ENCODE measurements at places on chromosomes 12 and 14.

DNA sequence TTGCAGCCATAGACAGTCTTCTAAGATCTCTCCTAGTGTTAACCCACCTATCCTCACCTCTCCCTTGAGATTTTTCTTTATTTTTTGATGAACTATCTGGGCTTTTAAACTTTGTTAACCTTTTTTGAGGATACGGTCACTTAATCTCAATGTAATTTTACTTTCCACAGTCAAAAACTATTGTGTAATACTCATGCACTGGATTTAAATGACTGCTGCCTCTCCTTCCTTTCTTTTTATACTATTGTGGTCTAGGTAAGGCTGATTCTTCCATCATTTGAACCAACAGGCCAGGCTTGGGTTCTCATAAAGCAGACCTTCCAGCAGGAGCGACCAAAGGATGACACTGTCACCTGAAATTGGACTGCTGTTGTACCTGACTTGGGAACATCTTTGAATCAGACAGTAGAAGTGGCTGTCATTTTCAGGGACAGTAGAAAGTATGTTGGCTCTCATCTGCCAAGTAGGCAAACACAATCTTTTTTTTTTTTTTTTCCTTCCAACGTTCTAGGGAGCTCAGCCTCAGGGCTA lies 689 bp upstream of the PDE3A start:
- no peak for DNase-seq

GRCh38 chr12:47111392-47111778 lies 31.6 kb upstream of the AMIGO2 start:
- DNase-seq: no peak

GRCh38 chr12:120822832-120823503 lies 81.2 kb downstream of the SPPL3 start:
- DNase-seq: no peak

- DNase-seq: no peak
Observed at GRCh38 chr12:42978708-42979107, 389.2 kb upstream of the PRICKLE1 start.

GRCh38 chr14:31971612-31972011 lies 105.5 kb upstream of the ARHGAP5 start:
- DNase-seq: no peak

DNA sequence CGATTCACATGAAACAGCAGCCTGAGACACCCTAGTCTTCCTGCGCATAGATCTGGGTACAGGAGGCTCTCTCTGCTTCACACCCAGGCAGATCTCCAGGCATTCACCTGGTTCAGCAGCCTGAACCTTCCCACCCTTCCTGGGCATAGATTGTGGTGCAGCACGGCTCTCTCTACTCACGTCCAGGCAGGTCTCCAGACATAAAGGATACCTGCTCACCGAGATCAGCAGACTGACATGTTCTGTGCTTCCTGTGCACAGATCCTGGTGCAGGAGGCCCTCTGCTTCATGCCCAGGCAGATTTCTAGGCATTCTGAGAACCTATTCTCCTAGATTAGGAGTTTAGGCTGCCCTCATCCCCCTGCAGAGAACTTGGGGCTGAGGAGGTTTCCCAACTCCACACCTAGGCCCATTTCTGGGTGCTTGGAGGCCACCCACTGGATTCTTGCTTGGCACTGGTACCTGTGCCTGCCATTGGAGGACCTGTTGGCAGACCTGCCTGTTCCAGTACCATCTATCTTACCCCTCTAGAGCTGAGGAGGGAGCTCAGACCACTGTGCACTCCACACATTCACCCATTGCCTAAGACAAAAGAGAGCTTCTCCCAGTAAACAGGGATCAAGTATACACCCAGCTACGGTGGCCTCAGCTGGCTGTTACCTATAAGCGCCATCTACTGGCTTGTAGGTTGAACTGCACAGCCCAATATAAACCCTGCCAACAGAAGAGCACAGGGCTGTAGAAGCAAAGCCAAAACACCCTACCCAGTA lies 28.0 kb upstream of the GARIN6 start:
- DNase-seq: no peak

GRCh38 chr14:32525591-32525990 lies 196.5 kb downstream of the AKAP6 start:
- no peak for DNase-seq

- DNase-seq: no peak
Observed at GRCh38 chr14:81400852-81401251, 728 bp upstream of the STON2 start.

GRCh38 chr12:104596134-104596799 lies 139.5 kb downstream of the CHST11 start:
- DNase-seq: no peak

DNA sequence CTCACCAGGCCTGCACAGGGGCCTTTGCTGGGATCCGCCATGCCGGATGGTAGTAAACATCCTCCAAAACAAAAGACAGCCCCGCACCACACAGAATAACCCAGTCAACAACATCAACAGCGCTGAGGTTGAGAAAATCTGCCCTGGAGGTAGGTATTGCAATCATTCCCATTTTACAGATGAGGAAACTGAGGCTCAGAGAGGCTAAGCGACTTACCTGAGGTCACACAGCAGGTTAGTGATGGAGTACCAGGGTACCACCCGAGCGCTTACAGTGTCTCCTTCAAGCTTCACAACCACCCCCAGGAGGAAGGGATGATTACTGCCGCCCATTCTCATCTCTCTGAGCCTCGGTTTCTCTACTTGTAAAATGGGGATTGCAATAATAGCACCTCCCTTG lies 14.9 kb downstream of the TRPV4 start:
- no peak for DNase-seq

DNA sequence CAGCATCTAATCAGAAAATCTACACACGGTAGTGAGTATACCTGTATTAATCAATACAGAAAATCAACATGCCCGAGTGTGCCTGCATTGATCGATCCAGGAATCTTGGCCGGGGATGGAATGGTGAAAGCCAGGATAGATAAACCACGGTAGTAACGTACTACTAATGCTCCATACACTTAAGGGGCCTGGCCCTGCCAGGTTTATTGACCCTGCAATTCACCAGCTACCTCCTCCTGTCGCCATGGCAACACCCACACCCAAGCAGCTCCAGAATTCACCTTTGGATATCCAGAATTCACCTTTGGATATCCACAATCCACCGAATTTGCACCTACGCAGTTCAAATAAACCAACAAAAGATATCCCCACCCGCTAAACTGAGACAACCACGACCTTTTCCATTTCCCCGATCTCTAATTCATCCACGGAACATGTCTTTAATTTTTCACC lies 14.8 kb upstream of the CALM1 start:
- peak; percentile 23 for DNase-seq

DNA sequence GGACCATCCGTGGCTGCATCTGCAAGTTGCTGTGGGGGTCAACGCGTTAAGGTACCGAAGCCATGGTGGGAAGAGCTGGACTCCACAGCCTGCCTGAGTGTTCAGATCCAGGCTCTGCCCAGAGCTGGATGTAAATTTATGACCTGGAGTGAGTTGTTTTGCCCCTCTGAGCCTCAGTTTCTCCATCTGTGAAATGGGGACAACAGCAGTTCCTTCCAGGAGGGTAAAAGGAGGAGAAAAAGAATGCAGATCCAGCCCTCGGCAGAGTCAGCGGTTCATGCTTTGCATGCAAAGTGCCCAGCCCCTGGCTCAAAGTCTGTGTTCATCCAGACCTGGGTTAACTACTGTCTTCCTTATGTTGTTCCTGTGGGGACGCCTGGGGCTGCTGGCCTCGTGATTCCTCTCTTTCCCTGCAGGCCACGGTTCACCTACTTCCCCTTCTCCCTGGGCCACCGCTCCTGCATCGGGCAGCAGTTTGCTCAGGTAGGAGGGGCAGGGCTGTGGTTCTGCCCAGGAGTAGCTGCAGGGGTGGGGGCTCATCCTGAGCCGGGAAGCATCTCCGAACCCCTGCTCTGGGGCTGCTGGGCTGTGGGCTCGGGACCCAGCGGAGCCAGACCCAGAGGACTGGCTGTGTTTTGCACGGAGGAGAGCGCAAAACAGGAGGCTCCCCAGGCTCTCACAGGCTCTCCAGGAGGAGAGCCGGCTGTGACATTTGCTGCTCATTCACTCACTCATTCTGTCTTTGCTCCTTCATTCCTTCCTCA lies 41.9 kb downstream of the CYP46A1 start:
- DNase-seq: no peak

DNA sequence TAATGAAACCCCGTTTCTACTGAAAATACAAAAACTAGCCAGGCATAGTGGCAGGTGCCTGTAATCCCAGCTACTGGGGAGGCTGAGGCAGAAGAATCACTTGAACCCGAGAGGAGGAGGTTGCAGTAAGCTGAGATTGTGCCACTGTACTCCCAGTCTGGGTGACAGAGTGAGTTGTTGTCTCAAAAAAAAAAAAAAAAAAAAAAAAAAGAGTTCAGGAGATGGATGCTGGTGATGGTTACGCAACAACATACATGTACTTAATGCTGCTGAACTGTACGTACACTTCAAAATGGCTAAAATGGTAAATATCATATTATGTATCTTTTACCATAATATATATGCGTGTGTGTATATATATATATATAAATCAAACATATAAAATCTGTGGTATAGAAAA lies 29.0 kb downstream of the ACTN1 start:
- DNase-seq: no peak

- DNase-seq: no peak
Observed at GRCh38 chr12:102533483-102534215, 53.3 kb upstream of the IGF1 start.

DNA sequence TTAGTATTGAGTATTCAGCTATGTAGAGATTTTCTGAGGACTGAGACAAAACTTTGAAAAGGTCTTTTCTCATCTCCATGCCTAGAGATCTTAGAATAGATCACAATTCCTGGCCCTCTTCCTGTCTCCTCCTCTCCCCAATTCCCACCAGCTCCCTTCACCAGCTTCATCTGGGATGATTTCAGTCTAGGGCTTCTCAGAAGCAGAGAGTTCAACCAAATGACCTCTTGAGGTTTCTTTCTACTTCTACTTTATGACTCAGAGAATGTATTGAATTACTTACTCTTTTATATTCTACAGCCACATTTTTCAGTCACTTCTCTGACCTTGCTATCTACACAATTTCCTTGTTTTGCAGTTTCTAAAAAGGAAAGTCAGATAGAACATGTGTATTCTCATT lies 19.4 kb upstream of the SNX6 start:
- DNase-seq: no peak

DNA sequence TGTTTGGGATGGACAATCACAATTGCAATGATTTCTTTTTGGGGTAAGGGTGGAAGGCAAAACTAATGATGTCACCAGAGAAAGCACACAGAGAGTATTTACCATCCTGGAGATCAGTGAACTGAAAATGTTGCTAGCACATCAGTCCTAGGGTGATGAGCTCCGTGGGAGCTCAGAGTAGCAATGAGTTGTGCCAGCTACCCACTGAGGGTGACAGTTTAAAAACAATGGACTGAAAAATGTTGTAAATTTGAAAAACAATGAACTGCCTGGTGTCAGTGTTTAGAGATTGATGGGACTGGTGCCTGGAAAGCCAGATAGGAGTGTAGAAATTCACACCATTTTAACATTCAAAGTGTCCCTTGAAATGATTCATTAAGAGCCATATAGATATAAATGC lies 198.5 kb downstream of the ATP23 start:
- no peak for DNase-seq

DNA sequence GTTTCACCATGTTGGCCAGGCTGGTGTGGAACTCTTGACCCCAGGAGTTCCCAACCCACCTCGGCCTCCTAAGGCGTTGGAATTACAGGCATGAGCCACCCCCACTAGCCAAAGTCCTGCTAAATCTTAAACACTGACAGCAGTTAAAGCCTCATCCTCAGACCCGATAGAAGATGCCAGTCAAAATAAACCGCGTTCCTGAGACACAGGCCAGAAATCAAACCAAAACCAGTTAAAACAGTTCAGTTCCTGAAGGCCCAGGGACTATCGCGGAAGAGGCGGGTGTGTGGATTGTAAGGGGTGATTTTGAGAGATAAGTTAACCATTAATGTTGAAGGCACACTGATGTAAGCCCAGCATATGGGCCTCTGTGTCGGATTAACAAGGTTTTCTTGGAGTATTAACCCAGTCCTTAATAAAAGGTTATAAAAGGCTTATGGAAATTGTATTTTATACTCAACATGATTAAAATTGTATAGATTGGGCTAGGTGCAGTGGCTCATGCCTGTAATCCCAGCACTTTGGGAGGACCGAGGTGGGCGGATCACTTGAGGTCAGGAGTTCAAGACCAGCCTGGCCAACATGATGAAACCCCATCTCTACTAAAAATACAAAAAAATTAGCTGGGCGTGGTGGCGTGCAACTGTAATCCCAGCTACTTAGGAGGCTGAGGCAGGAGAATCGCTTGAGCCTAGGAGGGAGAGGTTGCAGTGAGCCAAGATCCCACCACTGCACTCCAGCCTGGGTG lies 18.7 kb upstream of the CDCA4 start:
- DNase-seq: no peak
